ENCODE measurements at places on chromosomes 7 and 10.

GRCh38 chr10:88424881-88425280, 158.2 kb downstream of the RNLS start:
- DNase-seq, result no peak

- DNase-seq, result no peak
These were observed 319.3 kb upstream of the GHITM start for GRCh38 chr10:83820033-83820432.

GRCh38 chr7:51298912-51299311, 17.7 kb downstream of the COBL start:
- DNase-seq, result no peak

- DNase-seq, result no peak
These were observed 6.5 kb downstream of the VSIR start for GRCh38 chr10:71766717-71767419.

- DNase-seq, result no peak
These were observed 251.1 kb upstream of the LRRN3 start for GRCh38 chr7:110839866-110840265.
